ENCODE measurements at places on chromosomes 6 and 20.
A peak's percentile ranks its signal among the peaks of the same experiment; 100 is the strongest.

- DNase-seq = no peak
These were observed 27.5 kb downstream of the RNASET2 start for GRCh38 chr6:166928644-166929541.

GRCh38 chr20:37759761-37760209 is 66.0 kb downstream of the CTNNBL1 start:
- no peak for DNase-seq

DNA sequence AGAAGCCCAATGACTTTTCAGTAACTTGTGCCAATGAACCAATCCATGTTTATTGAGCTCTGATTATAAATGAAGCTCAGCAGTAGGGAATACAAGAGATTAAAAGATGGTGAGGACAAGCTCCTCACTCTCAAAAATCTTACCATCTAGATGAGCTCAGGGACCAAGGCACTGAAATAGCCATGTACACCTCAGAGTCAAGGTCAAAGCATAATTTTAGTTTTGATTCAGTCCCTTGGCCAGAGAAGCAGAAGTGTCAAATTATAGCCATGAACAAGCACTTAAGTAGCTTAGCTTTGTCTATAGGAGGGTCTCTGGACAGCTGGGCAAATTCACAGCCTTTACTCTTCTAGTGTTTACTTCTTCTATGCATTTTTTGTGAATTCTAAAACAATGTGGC is 131.0 kb upstream of the DTNBP1 start:
- no peak for DNase-seq

GRCh38 chr6:117559299-117559698 is 43.0 kb downstream of the GOPC start:
- no peak for DNase-seq

- DNase-seq = no peak
These were observed 151.2 kb downstream of the EDN3 start for GRCh38 chr20:59451641-59452040.

DNA sequence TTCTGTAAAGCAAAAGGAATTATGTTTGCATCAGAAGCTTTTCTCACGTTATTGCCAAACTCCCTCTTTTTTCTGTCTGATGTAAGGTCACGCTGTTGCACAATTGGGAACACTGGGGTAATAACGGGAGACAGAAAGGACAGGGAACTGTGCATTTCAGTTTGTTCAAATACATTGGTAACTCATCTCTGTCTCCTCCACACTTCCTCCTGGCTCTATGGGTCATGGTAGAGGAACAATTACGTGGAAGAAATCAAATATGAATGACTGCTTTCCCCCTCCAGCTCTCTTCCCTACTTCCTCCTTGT is 132.2 kb upstream of the TNFAIP3 start:
- peak; percentile 68 for DNase-seq

- DNase-seq = no peak
These were observed 37.3 kb upstream of the MAP7 start for GRCh38 chr6:136587527-136587926.

- no peak for DNase-seq
These were observed 116.8 kb downstream of the RNASET2 start for GRCh38 chr6:166839569-166839968.

DNA sequence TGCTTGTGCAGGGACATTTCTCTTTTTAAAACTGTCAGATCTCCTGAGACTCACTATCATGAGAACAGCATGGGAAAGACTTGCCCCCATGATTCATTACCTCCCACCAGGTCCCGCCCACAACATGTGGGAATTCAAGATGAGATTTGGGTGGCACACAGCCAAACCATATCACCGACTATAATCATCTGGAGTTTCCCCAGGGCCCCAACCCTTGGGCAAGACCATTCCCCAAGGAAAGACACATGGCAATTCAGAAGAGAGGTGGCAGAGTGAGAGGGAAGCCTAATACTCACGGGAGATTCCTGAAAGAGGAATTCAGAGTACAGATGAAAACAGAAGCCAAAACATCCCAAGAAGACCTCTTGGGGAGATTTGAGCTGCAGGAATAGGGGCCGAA is 291.0 kb upstream of the PLCB4 start:
- no peak for DNase-seq

DNA sequence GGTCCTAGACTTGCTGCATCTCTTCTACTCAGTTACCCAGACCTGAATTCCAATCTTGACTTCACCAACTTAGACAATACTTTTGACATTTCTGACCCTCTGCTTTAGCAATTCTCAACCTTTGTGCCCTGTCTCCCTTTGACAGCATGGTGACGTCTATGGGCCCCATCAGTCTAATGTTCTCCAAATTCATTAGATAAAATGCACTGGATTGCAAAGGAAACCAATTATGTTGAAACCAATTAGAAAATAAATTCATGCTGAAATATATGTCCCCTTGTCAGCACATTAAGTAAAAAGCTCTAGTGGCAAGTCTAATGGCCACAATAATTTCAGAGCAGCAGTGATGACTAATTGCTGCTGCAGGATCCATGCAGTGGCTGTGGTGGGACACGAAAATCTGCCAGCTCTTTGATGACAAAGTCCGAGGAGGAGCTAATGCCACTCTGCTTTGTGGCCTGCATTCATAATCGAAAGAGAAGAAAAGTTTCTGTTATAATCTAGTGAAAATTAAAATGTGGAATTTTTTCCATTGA is 64.0 kb downstream of the BFSP1 start:
- no peak for DNase-seq

- DNase-seq = peak; percentile 11
These were observed 116.2 kb downstream of the SGK1 start for GRCh38 chr6:134201716-134202115.

- no peak for DNase-seq
These were observed 21.2 kb downstream of the STK38 start for GRCh38 chr6:36526066-36526465.

- DNase-seq = peak; percentile 33
These were observed 14.7 kb downstream of the FILIP1 start for GRCh38 chr6:75478929-75479328.

- peak; percentile 18 for DNase-seq
These were observed 177.9 kb downstream of the COL9A1 start for GRCh38 chr6:70124882-70125545.

- DNase-seq = peak; percentile 24
These were observed 1.7 kb upstream of the TOMM34 start for GRCh38 chr20:44961870-44962267.

DNA sequence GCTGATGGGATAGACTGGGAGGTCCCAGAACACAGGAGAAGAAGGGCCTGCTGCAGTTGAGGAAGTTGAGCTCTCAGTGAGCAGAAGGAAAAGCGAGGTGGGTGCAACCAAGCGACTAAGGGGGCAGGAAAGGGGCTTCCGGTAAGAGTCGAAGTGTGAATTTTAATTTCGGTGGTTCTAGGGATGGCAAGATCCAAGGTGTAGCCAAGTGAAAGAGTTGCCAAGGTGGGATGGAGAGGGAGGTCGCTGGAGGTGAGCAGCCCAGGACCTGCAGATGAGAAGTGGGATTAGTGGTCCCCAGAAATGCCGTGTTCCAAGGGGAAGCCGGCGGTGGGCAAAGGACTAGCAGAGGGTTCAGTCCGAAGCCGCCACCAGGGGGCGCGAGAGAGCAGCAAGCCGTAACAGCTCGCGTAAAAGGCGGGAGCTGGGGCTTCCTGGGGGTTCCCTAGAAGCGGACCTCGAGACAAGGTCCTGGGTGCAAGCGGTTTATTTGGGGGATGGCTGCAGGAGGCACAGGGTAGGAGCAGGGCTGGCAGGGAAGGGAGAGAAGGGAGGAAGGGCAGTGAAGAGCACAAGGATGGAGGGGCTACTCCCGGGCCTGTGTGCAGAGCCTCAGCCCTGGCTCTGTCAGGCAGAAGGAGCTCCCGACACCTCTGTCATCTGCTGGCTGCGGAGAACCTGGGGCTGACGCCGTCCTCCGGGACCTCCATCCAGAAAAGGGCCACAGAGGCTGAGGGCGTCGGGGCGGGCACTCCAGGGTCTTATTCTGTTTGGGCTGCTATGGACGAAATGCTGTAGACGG is 103.6 kb downstream of the PAX1 start:
- DNase-seq = no peak

DNA sequence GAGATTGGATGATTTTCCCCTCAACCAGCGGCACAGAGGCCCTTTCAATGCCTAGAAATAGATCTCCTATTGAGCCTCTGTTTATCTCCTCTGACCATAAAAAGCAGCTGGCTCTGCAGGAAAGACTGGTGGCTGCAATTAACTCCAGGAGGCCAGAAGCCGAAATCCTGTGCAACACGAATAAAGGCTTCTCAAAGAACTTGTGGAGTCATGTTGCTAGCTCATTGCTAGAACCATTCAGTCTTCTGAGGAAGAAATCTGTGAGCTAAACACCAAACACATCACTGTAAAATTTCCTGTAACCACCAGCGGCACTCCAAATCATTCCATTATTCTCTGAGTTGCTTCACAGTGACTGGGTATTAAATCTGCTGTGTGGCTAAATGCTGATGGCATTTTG is 49.1 kb upstream of the TPD52L1 start:
- peak; percentile 49 for DNase-seq

- no peak for DNase-seq
These were observed 197.6 kb downstream of the PRL start for GRCh38 chr6:22099231-22099630.

DNA sequence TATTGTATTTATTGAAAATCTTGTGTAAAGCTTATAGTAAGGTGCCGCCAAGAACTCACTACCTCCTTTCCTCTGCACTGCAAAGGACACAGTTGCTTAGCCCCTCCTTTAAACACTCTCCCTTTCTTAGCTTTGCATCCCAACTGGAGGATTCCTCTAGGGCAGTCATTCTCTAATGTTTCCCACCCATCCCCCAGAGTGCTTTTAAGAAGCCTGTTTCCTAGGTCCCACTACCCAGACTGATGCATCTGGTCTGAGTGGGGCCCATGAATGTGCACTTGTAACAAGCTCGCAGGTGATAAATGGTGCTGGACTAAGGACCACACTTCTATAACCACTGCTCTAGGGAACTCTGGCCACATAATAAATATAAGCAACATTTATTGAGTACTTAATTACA is 55.2 kb downstream of the B4GALT5 start:
- no peak for DNase-seq

DNA sequence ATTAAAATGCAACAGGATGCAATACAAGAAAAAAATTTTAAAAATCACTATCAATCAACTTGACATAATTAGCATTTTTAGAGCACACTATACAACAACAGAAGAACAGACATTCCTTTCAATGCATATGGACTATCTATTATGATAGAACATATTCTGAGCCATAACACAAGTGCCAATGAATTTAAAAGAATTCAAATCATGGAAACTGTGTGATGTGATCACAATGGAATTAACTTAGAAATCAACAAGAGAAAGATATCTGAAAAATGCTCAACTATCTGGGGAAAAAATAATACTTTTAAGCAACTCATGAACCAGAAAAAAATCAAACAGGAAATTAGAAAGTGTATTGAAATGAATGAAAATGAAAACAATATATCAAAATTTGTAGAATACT is 106.3 kb downstream of the ADTRP start:
- DNase-seq = no peak

DNA sequence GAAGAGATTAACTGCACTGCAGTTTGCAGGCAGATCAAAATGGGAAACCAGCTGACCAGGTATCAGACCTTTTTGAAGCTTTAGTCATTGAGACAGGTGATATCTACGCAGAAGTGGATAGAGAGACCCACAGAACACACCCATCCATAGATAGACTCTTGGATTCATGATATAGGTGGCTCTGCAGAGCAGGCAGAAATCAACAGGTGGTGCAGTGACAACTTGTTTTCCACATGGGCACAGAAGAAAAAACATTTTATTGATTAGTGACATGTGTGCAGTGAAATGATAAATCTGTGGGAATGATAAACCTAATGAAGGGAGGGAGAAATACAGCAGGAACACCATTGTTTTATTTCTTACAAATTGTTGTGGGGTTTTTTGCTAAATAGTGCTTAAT is 45.2 kb downstream of the NUDT3 start:
- DNase-seq = no peak

GRCh38 chr20:17964632-17965031 is 4.0 kb downstream of the SNX5 start:
- DNase-seq = no peak

- DNase-seq = peak; percentile 7
These were observed 72.1 kb downstream of the KHDC1L start for GRCh38 chr6:73152966-73153757.

DNA sequence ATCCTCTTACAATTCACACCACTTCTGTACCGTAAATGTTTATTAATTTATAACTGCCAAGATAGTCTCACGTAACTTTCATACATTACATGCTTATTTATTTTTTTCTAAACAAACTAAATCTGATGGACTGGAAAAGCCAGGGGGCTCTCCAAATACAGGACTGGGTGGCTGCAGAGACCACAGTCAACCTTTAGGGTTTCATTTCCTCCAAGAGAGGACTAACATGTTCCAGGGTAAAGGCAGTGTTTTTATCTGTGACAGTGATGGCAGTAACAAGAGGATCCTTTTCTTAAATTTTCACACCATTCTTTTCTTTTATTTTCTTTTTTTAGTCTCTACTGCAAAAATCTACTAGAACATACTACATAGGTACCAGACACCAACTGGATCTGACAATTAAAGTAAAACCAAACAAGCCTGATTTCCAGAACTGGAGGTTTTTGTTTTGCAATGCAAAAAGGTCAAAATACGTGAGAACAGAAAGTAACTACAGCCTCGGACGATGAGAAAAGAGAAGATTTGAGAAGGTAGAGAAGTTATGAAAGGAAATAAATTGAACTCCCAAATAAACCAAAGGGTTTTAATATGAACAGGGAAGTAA is 1.2 kb downstream of the LMBRD1 start:
- DNase-seq = peak; percentile 8

DNA sequence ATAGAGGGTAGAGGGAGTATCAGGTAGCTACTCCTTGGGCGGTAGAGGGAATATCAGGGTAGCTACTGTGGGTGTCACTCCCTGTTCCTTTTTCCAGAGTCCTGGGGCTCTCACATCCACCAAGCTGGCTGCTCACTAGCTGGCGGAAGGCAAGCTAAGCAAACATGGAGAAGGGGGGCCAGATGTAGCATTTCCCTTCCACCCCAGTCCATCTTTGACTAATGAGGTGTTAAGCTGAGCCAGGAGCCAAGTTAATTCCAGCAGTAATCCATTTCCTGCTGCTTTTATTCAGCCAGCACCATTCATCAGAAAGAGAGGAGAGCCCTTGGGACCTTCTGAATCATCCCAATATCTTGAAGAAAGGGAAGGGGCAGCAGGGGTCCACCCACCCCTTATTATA is 330.0 kb downstream of the ZFAND3 start:
- no peak for DNase-seq

GRCh38 chr6:105384004-105384403 is 18.9 kb downstream of the PREP start:
- no peak for DNase-seq

DNA sequence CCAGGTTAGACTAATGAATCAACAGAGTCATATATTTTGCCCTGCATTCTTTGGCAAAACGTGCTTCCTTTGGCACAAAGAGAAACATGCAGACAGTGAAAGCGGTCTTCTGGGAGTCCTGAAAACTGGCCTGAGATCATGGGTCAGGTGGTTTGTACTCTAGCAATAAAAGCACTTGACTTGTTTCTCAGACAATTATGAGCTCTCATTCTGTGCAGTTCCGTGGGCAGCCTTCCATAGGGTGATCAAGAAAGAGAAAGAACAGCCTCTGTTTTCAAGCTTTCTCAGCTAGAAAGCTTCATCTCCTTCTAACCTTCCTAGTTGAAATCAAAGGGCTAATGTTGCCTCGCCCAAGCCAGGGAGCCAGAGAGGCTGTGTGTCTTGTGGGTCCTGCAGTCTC is 62.7 kb upstream of the ISM1 start:
- DNase-seq = no peak

- peak; percentile 55 for DNase-seq
These were observed 17.1 kb upstream of the BEND3 start for GRCh38 chr6:107132330-107132954.

- no peak for DNase-seq
These were observed 386.4 kb upstream of the MMS22L start for GRCh38 chr6:97669191-97670031.

- no peak for DNase-seq
These were observed 7.4 kb downstream of the ADAM33 start for GRCh38 chr20:3674447-3674846.
